Hematopoietic multipotent progenitor cell (in vitro differentiated cells): ENCODE measurements at places on chromosomes 3 and 15. TPM values are rescaled to one million over a fixed set of nuclear protein-coding genes. Genes with fewer than 3 reads are reported as not detected.

- DNase-seq, result no peak
Measured at GRCh38 chr15:68206711-68207151, 1.6 kb upstream of the CALML4 start.

DNA sequence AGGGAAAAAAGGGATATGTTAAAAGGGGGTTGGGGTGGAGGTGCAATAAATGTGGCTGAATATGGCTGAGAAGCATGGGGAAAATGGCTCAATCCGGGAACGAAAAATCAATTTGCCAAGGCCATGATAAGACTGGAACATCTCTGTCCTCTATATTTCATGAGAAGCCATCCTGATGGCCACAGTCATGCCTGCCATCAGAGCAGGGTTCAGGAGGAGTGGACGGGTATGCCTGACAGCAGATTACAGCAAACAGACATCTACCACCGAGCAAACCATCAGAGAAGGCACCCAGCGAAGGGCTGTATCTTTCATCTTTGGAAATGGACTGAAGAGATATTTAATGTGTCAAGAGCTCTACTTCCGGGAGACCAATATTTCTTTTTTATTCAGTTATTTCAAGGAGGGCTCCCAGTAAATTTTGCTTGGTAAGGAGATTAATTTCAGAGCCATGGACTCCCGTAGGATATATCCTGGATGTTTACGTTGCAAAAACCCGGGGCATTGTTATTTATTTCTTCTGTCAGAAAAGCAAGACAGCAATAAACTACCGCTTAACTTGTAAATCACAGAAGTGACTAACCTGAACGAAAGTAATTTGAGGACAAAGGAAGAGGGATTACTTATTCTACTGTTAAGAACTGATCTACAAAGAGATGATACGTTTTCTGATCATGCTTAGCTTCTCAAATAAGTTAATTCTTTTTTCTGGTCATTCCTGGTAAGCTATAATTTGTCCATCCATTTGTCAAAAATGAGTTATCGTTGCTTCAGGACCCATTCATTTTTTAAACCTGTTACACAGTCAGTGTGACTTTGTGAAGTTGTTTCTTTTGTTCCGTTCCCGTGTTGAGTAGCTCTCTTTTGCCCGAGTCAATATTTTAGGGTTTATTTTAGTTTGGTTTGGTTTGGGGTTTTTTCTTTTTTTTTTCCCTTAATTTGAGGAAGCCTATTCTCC, 80.6 kb upstream of the CHD2 start:
- DNase-seq, result no peak

DNA sequence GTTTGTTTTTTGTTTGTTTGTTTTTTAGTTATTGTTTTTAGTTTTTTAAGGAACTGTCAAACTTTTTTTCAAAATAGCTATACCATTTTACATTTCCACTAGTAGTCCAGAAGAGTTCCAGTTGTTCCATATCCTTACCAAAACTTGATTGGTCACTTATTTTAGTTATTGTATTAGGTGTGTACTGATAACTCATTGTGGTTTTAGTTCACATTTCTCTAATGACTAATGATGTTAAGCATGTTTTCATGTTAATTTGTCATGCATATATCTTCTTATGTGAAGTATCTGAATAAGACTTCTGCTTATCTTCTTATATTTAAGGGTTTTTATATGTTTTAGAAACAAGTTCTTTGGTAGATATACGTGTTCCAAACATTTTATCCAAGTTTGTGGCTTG, 89.5 kb downstream of the CD200R1L start:
- no peak for DNase-seq

DNA sequence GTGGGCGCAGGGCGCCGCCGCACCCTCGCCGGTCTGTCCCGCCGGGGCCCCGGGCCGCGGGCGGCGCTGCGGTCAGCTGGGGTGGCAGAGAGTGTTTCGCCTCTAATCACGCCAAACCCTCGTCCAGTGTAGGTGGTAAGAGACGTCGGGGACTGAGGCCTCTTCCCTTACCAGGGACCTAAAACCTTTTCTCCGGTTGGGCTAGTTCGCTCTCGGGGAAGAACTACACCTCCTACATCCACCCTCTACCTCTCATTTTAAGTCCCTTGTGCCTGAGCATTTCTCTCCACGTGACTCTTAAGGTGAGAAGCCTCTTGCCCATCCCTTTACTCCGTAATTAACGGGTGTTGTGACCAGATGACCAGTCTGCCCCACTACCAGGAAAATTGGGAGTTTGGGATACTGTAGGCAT, 520 bp downstream of the TMEM42 start:
- no peak for DNase-seq

STRA6 gene
- under 0.01 TPM for total RNA-seq

DNA sequence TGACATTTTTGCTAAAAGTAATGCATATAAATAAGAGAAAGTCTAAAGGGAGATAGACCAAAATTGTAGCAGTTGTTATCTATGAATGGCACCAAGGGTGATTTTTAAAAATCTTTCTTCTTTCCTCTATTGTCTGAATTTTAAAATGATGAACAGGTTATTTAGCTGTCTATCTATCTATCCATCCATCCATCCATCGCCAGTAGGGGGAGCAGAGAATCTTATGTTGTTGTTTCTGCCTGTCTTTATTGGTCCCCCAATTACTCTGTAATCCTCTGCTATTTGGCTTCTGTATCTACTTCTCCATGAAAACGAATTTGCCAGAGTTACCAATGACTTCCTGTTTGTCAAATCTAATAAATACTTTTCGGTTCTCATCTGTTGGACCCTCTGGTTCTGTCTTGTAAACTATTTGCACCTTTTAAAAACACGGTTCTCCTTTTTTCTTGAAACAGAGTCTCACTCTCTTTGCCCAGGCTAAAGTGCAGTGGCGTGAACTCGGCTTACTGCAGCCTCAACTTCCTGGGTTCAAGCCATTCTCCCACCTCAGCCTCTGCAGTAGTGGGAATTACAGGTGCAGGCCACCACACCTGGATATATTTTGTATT, 86.0 kb downstream of the ECT2 start:
- DNase-seq, result peak; percentile 18

ZNF621 gene
- total RNA-seq, result 13.5 TPM

DNA sequence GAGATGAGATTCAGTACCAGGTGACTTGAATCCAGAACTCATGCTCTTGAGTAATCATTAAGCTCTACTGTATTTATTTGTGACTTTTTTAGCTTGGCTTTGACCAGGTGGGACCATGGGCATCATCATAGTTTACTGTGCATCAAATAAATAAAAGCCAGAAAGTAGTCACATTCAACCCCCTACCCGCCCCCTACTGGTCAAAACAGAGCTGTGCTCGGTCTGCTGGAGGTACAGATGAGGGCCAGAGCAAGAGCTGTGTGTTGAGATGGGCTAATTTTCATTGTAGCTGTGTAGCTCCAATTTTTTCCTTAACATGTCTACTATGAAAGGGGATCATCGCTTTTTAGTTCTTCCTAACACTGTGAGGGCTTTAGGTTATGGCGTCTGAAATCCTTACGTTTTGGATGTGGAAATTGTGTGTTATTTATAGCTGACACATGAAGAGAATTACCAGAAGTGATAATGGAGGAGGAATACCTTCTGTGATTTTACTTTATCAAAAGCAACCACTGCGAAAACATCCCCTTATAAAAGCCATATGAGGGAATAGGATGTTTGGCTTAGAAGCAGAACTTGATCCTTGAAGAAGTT, 375.1 kb downstream of the PTPRG start:
- DNase-seq, result peak; percentile 3

DNA sequence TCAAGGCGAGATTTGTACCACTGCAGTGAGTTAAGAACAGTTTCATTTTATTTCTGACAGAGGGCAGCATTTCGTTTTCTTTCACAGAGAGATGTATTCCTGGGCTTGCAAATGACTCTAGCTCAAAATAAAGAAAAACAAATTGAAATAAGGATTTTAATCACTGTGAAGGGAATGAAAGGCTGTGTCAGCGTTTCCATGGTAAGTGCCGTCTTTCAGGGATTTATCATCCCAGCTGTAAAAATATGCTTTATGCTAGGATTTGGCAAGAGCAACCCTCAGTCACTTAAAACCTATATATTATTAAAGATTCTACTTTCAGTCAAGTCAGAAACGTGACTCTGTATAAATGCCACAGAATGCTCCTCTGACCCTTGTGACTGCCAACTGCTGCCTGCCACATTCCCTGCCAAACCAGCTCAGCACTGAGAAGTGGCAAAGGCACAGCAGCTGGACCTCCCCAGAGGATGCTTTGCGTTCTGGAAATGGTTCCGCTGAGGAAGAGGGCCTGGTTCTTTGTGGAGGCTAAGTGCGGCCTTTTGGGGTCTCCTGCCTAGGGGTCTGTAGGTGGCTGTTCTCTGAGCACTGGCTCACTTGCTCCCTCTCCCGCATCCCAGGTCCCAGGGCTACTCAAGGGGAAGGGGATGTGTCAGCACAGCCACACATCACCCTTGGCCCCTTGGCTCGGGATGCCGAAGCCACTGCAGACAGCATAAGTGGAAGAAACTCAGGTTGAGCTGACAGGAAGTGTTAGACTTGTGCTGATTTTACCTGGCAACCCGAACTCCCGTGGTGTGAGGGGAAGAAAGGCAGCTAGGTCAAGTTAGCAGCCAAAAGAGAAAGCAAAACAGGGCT, 56.6 kb upstream of the POMGNT2 start:
- DNase-seq, result peak; percentile 21

- no peak for DNase-seq
Measured at GRCh38 chr3:80994085-80994665, 767.3 kb downstream of the GBE1 start.

DNA sequence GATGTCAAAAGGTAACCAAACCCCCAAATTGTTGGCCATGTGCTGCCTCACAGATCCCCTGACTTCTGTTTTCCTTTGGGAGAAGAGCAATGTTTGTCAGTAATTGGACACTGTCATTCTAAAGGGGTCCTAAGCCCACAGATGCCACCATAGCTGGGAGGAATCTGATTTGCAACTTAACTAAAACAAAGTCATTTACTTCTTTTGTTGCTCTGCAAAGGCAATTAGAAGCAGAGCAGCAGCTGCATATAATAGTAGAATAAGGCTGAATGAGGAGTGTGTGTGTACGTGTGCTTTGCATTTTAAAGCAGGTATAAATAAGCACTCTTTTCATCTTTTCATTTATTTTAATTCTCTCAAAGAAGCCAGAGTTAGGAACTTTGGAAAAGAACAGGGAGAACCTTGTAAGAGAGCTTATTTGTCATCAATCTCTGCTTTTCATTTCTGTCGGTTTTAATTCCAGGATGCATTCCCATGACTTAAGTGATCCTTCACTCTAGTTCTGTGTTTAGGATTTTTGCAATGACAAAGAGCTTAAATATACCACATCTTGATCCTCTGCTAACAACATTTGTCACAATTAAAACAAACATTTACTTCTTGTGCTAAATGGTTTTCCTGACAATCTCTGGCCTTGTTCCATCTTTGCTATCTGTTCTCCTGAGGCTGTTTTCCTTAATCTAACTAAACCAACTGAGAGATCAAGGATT, 530.2 kb upstream of the CBLB start:
- no peak for DNase-seq

DNA sequence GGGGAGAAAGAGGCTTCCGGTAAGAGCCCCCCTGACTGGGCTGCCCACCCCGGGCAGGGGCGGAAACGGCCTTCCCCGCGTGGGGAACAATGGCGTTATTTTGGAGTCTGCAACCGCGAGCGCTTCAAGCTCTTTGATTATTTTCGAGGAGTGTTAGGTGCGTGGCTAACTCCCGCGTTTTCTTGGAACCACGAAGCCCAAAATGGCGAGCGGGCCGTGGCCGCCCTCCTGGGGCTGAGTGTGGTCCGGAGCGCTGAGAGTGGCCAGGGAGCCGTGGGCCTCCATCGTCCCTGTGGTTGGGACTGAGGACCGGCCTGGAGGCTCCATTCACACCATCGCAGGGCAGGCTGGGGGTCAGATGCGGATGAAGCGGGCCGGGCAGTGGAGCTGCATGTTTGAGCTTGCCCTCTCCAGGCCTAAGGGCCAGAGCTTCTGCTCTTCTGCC, 44.6 kb upstream of the POLG start:
- no peak for DNase-seq

GRCh38 chr15:99201408-99202175, 47.8 kb downstream of the TTC23 start:
- no peak for DNase-seq

DNA sequence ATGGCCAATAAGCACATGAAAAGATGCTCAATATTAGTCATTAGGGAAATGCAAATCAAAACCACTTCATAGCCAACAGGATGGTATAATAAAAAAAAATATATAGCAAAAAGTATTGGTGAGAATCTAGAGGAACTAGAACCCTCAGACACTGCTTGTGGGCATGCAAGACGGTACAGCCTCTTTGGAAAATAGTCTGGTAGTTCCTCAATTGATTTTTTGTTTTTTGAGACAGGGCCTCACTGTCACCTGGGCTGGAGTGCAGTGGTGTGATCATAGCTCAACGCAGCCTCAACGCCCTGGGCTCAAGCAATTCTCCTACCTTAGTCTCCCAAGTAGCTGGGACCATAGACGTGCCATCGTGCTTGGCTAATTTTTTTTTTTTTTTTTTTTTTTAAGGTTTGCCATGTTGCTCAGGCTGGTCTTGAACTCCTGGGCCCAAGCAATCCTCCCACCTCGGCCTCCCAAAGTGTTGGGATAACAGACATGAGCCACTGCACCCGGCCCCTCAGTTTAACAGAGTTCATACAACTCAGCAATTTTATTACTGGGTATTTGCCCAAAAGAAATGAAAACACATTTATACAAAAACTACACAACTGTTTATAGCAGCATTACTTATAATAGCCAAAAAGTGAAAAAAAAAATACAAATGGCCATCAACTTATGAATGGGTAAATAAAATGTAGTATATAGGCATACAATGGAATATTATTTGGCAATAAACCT, 5.1 kb downstream of the PRC1 start:
- DNase-seq, result peak; percentile 42

- no peak for DNase-seq
Measured at GRCh38 chr3:59046839-59047238, 3.0 kb downstream of the CFAP20DC start.

LTK gene
- 1.6 TPM for total RNA-seq

ANKDD1A gene
- total RNA-seq, result 6.2 TPM

- no peak for DNase-seq
Measured at GRCh38 chr15:81751816-81752545, 293.8 kb downstream of the MEX3B start.

DNA sequence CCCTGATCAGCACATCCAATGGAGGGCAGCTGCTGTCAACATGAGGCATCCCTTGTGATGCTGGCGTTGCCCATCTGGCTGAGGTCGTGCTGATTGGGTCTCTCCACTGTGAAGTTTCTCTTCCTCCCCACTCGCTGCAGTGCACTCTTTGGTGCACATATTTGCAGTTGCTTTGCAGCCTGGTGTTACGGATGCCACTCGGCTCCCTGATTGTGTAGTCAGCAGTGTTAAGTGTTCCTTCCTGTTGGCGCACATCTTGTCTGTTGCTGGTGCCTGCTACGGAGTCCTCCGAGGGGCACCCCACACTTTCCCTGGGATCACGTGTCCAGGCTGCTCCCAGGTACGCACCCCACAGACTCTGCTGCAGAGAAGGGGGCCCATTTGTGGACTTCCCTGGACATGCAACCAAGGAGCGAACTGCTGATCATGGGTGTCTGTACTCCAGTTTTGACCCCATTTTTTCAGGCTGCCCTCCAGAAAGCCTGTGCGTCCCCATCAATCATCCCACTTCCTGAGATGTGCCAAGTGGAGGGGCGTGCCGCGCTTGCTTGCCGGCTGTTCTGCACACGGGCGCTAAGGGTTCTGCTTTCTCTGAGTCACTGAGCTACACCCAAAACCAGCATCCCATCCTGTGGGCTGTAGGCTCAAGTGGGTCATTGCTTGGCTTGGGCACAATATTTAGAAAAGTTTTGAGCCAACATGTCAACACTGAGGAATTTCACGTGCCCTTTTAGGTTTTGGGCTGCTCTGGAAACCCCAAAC, 98.6 kb downstream of the FBLN2 start:
- DNase-seq, result peak; percentile 81

ARHGEF3 gene
- total RNA-seq, result 21.0 TPM

- DNase-seq, result no peak
Measured at GRCh38 chr3:195810455-195810845, 1.3 kb downstream of the MUC4 start.

A4GNT gene
- not detected for total RNA-seq
